ENCODE measurements at places on chromosomes 12 and 14. TPM values are rescaled to one million over a fixed set of nuclear protein-coding genes. Genes with fewer than 3 reads are reported as not detected.

Gene RGS6
- 22.4 TPM for total RNA-seq

GRCh38 chr14:59507063-59507751 is 22.9 kb downstream of the JKAMP start:
- DNase-seq = no peak

- no peak for DNase-seq
These were observed 637 bp downstream of the ACVRL1 start for GRCh38 chr12:51907856-51908425.

DNA sequence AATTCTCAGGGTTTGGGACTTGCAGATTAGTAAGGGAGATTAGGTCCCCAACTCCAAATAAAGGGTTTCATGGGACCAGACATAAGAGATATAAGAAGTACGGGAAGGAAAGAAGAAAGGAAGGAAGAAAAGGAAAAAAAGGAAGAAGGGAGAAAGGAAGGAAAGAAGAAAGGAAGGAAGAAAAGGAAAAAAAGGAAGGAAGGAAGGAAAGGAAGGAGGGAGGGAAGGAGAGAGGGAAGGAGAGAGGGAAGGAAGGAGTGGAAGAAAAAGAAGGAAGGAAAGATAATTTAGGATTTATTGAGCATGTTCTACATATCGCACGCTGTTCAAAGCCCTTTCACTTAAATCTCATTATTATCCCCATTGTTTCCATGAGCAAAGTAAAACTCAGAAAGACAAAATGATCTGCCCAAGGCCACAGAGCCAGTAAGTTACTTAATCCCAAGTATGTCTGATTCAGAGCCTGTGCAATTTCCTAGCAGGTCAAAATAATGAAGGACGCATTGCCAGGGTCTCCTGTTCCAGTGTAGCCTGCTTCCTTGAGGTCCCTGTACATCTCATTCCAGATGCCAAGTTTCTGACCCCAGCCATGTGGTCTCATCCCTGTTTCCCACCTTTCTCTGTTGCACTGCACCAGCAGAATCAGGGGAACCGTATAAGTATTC is 3.9 kb upstream of the HDAC7 start:
- no peak for DNase-seq

- DNase-seq = no peak
These were observed 201.4 kb upstream of the PWP1 start for GRCh38 chr12:107484230-107484629.

Gene OTOGL
- 0.51 TPM for total RNA-seq

- DNase-seq = no peak
These were observed 54.6 kb upstream of the DICER1 start for GRCh38 chr14:95211721-95212504.

DNA sequence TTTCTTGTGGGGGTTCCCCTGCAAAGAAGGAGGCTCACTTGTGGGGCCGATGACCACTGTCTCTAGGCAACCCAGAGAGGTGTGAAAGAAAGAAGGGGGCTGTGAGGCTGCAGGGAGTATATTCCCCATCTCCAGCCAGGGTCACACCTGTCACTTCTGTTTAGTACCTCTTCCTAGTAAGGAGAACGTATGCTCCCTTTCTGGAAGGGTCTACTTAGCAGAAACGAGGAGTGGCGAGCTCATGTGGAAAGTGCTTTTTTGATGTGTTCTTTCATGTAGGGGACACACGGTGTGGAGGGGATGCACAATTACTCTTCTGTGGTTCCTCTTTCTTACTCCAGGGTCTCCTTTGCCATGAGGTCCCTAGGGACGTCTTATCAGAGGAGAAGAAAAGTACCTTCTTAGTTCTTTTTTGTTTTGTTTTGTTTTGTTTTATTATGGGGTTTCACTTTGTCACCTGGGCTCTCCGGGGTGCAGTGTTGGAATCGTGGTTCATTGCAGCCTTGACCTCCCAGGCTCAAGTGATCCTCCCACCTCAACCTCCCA is 58.3 kb downstream of the PRKCH start:
- DNase-seq = no peak

- DNase-seq = no peak
These were observed 1541.7 kb upstream of the FLRT2 start for GRCh38 chr14:83988275-83988674.

GRCh38 chr12:45872446-45872845 is 117.9 kb downstream of the SCAF11 start:
- DNase-seq = no peak

Gene ANGEL1
- 12.4 TPM for total RNA-seq

DNA sequence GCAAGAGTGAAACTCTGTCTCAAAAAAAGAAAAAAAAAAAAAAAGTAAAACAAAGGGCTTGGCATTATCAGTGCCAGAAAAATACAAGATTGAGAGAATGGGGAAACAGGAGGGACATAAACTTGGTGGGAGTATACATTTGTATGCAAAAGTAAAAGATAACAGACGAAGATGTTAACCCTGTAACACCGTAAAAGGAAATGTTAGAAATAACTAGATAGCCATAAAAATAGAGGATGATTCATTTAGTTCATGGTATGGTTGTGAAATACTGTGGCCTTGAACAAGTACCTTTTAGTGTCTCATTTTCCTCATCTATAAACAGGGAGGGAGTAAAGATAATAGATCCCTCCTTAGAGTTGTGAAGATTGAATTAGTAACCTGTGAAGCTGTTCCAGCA is 33.3 kb downstream of the ATP2A2 start:
- no peak for DNase-seq

Gene CLEC4D
- 0.43 TPM for total RNA-seq

GRCh38 chr14:58830121-58830520 is 192.4 kb downstream of the DACT1 start:
- DNase-seq = no peak

DNA sequence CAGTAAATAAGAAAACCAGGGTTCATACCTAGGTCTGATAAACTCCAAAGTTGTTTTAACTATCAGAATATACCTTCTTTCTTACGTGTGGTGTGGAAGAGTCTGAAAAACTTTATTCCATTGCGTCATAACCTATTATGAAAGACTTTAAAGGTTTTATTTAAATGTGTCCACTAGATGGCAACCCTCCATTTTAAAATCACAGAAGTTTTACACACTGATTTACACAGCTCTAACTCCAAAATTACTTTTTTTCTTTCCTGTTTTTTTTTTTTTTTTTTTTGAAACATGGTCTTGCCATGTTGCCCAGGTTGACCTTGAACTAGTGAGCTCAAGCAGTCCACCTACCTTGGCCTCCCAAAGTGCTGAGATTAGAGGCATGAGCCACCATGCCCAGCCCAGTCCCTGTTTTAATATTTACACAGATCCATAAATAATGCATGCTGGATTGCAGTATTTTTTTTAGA is 17.3 kb upstream of the TMPRSS12 start:
- DNase-seq = no peak

GRCh38 chr12:95164656-95165055 is 52.6 kb downstream of the FGD6 start:
- no peak for DNase-seq

Gene RTN1
- total RNA-seq = 0.97 TPM

Gene RHOJ
- total RNA-seq = 14.7 TPM

GRCh38 chr12:84779169-84779568 is 133.4 kb downstream of the SLC6A15 start:
- no peak for DNase-seq

GRCh38 chr14:100416921-100417860 is 94.1 kb downstream of the SLC25A47 start:
- DNase-seq = peak; percentile 67

Gene TSPAN8
- total RNA-seq = not detected

- DNase-seq = no peak
These were observed 8.8 kb upstream of the BICDL1 start for GRCh38 chr12:119980242-119980641.

DNA sequence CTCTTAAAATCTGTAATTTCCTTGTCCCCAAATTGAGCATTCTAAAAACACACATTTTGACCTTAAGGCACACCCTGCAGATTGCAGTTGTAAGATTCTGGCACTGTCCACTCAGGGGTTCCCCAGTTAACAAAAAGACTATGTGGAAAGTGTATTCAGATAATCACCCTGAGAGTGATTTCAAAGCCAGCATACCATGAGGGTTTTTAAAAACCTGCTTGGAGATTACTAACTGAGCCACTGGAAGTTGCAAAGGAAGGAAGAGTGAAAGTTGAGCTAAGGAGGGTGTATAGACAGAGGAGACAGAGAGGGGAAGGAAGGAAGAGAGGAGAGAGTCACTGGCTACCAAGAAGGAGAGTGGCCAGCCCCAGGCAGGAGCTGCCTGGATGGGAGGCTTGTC is 82.6 kb downstream of the EML1 start:
- DNase-seq = no peak

Gene CCDC196
- total RNA-seq = not detected

Gene PIWIL1
- total RNA-seq = not detected

DNA sequence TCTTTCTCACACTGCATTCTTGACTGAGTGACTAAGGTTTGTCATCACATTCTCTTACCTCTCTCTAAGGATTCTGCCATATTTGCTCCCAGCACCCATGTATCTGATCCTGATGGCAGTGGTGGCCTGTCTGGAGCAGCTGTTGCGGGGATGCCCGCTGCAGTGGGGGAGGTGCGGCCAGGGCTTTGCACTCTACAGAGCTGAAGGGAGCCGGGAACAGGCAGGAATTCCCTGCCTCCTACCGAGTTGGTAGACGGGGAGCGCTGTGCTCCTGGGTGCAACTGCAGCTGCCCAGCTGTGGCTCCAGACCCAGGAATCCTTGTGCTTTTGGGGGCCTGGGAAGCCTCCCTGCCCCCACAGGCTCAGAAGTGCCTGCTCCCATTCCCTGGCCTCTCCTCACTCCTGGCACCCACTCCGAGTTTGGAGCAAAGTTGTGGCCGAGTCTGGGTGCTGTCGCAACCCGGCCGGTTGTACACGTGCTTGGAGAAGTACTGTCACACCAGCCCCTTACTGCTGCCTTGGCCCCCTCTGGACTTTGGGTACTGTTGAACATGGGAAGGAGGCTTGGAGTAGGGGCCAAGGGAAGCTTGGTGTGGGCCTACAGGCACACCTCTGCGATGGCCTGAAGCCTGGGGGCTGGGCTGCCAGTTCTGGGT is 106.9 kb upstream of the OR4E1 start:
- DNase-seq = no peak

Gene RNU4-1
- total RNA-seq = 3,560 TPM

Gene DMAC2L
- 29.3 TPM for total RNA-seq

DNA sequence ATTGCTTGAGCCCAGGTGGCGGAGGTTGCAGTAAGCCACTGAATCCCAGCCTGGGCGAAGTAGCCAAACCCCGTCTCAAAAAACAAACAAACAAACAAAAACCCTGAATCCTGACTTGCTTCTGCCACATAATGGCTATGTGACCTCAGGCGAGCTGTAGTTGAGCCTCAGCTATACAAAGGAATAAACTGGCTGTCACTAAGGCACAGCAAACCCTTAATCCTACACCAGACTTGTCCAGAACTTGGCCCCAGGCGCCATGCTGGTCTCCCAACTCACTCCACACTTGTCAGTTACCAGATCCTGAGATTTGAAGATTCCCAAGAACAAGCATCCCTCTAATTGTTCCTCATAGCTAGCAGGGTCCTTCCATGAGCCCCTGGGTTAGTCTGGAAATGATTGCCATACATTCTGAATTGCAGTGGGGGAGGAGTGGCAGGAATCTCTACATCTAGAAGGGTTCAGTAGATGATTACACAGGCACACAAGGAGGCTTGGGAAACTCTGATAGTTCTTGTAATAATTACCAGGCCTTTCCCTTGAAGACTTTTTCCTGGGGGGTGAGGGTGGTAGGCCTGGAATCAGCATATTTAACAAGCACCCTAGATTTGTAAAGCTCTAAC is 9.9 kb downstream of the MAP3K12 start:
- DNase-seq = no peak
